ENCODE measurements at places on chromosomes 6 and 20.

- no peak for DNase-seq
Observed at GRCh38 chr6:168371981-168372711, 52.6 kb upstream of the DACT2 start.

- DNase-seq: no peak
Observed at GRCh38 chr6:54053881-54054391, 57.3 kb upstream of the MLIP start.

DNA sequence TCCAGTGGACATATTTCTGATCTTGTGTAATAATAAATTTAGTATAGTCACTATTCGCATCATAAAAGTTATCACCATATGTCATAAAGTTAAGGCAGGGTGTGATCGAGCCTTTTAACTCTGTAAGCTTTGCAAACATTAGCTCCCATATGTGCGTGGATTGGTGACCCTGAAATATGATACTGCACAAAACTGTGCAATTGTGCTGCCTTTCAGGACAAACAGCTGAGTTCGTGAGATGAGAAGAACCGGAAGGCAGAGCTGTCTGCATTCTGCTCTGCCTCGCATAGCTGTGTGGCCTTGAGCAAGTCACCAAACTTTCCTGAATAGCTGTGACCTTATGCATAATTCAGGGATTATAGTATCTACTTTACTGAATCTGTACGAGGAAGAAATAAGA, 3.2 kb upstream of the PLEKHG1 start:
- DNase-seq: no peak

- no peak for DNase-seq
Observed at GRCh38 chr6:44122801-44123200, 4.5 kb downstream of the MRPL14 start.

DNA sequence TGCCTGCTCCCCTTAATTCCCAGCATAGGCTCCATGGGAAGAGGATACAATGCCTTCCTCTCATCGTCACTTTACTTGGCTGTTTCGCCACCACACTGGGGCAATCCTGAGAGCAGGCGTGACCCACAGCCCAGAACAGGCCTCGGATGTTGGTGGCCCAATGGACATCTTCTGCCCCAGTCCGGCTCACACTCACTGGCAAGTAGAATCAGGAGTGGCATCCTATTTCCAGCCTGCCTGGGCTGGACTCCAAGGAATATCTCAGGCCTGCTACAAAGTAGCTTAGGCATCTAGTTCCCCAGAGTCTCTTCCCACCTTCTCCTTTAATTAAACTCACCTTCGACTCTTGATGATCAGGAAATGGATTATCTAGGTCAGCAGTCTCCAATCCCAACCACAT, 110.5 kb downstream of the LRFN2 start:
- DNase-seq: no peak

- DNase-seq: no peak
Observed at GRCh38 chr20:22495172-22495571, 89.2 kb downstream of the FOXA2 start.

DNA sequence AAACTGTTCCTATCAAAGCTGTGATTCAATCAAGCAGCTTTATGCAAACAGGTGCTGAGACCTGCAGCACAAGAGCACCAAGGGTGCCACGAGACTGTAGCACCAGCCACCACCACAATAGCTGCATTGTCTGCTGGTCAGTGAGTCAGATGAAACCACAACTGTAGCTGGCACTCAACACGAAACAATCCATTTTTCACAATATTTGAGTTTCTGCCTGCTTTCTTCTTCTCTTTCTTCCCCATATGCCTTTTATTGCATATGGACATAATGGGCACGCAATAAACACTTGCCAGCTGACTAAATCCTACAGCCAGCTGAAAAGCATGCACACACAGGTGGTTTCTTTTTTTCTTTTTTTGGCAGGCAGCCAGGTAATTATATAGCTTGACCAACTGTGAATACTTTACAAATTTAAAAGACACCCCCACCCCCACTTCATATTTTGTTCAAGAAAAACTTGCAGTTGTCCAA, 16.6 kb downstream of the SLC2A12 start:
- DNase-seq: no peak

GRCh38 chr20:64083804-64084684, at the start of gene LKAAEAR1:
Gene LKAAEAR1 (minus strand): TSS chr20:64084398. CDS start chr20:64084219, 179 bp downstream.
- no peak for DNase-seq

- DNase-seq: no peak
Observed at GRCh38 chr20:7702141-7702540, 238.1 kb downstream of the HAO1 start.

DNA sequence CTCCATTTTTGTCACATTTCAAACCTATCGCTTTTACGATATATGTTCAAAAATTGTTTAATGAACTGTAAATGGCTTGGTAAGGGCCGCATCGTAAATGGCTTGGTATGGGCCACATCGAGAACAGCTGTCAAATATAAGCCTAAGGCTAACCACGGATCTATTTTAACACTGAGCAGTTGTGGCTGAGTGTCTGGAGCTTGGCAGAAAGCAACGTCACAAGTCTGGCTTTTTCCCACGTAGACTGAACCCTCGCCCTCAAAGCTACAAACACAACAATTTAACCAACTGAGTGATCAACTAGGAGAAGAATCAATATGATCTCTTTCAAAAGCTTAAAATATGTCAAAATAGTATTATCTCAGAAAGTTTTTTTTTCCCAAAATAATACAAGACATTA, 71.4 kb upstream of the PRSS16 start:
- DNase-seq: no peak

DNA sequence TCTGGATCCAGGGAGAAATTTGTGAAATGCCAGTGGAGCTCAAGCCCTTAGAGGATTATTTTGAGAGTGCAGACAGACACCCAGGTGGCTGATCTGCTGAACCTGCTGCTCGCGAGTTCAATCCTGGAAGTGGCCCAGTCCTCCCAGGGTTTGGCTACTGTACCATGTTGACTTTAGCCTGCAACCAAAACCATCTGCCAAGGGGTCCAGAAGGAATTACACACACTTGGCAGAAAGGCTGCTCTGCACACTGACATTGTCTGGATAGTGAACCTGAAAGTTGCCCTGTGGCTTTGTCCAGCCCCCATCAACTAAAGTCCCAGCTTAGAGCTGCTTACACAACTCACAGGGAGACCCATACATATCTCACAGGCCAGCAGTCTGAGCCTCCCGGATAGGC, 21.6 kb upstream of the PI3 start:
- no peak for DNase-seq

DNA sequence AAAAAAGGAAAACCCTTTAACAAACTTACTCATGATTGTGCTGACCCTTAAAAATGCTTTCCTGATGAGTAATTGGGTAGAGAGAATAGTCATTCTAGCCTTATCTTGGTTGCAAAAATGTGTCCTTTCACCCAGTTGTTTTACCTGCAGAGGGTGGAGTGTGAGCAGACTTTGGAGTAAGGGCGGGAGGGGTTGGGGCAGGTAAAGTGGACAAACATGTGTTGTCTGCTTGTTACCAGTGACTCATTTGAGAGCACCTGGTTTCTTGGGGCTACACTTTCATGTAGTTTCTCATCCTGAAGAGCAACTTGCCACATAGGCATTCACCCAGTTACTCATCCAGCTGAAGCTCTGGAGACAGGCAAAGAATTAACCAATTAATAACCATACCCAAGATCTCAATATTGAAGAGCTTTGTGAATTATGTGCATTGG, 121.1 kb downstream of the TNFRSF21 start:
- DNase-seq: no peak

GRCh38 chr6:92231171-92231701, 1188.1 kb downstream of the EPHA7 start:
- no peak for DNase-seq

- no peak for DNase-seq
Observed at GRCh38 chr20:23242104-23242503, 108.5 kb upstream of the NXT1 start.

GRCh38 chr6:6046716-6047115, 40.0 kb upstream of the NRN1 start:
- DNase-seq: no peak

DNA sequence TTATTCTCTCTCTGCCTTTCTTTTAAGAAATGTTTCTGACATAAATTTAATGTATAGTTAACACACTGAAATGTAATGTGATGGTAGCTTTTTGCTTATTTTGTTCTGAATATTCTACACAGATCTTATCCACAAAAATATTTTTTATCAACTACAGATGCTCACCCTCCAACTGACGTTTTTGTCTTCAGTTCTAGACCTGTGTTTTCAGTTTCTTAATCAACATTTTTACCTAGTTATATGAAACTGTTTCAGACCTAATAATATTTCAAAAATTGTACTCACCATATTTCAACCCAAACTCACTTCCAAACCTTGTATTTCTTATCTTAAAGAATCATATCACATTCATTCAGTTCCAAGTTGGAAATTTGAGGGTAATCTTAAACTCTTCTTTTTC, 452.8 kb downstream of the RFPL4B start:
- no peak for DNase-seq

- DNase-seq: no peak
Observed at GRCh38 chr6:40796260-40797221, 209.4 kb upstream of the LRFN2 start.

DNA sequence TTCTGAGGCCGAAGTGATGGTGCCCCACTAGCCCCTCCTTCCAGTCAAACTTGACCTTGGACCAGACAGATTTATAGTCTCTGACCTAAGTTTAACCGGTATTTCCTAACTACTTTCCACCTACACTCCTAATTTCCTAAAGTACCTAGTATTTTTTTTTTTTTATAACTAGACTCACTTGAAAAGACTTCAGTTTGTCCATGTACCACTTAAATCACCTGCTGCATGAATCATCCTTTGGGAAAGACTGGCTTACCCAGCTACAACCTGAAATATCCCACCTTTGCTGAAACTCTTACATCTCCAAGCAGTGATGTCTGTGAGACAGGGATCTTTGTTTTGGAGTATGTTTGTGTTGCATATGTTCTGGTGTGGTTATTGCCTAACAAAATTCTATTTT, 71.1 kb downstream of the ZDHHC14 start:
- no peak for DNase-seq

DNA sequence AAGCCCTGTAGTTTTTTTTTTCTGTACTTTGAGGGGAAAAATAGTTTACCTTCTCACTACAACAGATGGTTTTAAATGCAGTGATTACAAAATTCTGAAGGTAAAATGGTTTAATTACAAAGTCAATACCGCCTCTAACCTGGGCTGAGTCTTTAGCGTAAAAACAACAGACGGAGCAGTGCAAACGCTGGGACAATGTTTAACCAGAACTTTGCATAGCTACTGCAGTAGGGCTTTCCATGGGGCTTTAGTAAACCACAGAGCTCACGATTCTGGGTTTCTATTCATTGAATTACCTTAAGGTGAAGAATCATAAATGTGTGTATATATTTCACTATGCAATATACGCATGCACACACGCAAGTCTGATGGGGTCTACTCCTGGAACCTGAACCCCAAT, 77.9 kb downstream of the RFX6 start:
- no peak for DNase-seq

DNA sequence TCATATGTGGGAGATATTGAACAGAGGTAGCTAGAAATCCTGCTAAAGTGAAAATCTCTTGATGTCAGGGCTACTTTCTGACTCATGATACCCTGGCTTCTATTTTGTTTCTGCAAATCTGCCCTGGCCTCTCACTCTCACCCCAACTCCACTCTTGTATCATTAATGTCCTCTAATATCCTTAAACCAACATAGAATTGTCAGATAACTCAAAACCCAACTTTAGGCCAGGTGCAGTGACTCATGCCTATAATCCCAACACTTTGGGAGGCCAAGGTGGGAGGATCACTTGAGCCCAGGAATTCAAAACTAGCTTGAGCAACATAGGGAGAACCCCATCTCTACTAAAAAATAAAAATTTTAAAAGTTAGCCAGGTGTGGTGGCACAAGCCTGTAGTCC, 33.8 kb upstream of the OSTM1 start:
- no peak for DNase-seq

- DNase-seq: no peak
Observed at GRCh38 chr6:168390749-168391420, 50.1 kb upstream of the SMOC2 start.

- no peak for DNase-seq
Observed at GRCh38 chr20:6735942-6736845, 31.3 kb upstream of the BMP2 start.

DNA sequence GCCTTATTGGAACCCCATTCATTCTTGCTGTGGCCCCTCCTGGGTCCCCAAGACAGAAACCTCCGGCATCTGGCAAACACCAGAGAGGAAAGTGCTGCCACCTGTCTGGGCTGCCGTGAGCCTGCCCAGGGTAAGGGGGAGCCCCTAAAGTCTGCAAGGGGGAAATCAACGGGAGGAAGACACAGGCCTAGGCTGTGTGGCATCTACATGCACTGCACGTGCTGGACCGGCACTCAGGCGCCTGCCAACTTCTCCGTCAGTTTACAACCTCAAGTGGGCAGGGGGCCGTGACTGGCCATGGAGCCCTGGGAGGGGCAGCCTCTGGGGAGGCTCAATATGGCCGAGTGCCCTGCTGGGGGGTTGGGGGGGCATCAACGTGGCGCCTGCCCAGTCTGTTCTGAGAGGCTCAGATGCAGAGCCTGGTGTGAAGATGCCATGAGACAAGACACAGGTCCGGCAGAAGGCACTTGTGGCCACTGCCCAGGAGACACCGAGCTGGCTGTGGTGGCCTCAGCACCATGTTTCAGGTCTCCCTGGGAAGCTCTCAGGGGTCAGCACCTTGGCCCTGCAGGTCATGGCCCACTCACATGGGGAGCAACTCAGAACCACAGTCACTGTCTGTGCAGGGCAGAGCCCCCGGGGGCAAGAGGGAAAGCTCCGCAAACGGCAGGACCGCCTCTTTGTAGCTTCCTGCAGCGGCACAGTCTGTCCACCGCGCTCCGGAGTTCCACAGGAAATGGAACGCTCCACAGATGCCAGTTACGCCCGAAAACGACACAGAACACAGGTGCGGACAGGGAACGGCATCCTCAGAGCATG, 8.4 kb downstream of the UCKL1 start:
- DNase-seq: no peak

- no peak for DNase-seq
Observed at GRCh38 chr20:46543959-46544358, 6.5 kb downstream of the OCSTAMP start.

- DNase-seq: no peak
Observed at GRCh38 chr6:105443941-105444340, 41.1 kb upstream of the PREP start.

GRCh38 chr20:17699931-17700351, at the start of gene BANF2:
Gene BANF2 (plus strand): TSS chr20:17699966. CDS start chr20:17725026, 25,060 bp downstream.
- no peak for DNase-seq

DNA sequence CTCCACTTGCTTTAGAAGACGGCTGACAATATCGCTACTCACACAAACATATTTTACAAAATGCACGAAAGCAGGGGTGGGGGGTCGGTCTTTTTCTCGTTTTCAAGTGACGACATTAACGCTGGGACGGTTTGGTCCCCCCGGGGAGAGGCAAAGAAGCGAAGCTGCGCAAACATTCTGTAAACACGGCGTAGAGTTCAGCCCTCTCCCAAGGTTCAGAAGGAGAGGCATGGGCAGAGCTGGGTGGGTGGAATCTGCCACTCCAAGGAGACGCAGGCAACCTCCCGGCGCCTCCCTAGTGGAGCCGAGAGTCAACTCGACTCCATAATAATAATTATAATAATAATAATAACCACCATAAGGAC, 2.4 kb downstream of the NKX2-2 start:
- no peak for DNase-seq

- no peak for DNase-seq
Observed at GRCh38 chr20:44691424-44692423, 23.4 kb upstream of the CCN5 start.

- DNase-seq: no peak
Observed at GRCh38 chr6:42819803-42820511, 38.1 kb downstream of the BICRAL start.
